ENCODE measurements at places on chromosomes 16 and 17.

- DNase-seq = peak; percentile 88
Observed at GRCh38 chr17:7237761-7238419, 1.4 kb downstream of the PHF23 start.

DNA sequence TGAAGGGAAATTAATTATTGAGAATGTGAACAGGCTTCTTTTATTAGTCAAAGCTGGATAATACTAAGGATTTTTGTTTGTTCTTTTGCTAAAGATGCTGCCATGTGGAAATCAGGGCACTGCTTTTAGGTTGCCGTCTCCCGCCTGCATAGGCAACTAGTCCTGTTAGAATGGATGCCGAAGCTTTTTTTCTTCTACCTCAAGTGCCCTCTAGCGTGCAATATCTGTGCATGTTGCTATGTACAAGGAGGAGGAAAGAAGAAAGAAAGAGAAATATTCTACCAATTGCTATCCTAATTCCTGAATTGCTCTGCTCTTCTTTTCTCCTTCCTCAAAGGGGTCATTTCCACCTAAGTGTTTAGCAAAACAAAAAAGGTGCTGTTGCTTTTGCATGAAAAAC is 5.2 kb upstream of the CDH8 start:
- no peak for DNase-seq

DNA sequence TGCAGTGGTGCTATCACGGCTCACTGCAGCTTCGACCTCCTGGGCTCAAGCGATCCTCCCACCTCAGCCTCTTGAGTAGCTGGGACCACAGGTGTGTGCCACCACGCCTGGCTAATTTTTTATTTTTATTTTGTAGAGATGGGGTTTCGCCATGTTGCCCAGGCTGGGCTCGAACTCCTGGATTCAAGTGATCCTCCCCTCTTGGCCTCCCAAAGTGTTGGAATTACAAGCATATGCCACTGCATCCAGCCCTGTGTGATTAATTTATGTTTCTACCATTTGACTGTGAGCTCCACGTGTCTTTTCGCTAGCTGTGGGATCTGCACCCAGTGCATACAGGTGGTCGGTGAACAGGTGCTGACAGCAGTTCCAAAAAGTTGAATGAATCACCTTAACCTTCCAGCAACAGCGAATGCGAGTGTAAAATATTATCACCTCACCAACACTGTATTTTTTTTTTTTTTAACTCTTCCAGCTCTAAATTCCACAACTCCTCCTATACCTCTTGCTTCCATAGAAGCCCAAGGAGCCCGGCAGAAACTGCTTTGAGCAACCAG is 484 bp upstream of the NUDT7 start:
- no peak for DNase-seq

GRCh38 chr17:29931231-29931932 is 1.4 kb upstream of the SSH2 start:
- DNase-seq = peak; percentile 38

DNA sequence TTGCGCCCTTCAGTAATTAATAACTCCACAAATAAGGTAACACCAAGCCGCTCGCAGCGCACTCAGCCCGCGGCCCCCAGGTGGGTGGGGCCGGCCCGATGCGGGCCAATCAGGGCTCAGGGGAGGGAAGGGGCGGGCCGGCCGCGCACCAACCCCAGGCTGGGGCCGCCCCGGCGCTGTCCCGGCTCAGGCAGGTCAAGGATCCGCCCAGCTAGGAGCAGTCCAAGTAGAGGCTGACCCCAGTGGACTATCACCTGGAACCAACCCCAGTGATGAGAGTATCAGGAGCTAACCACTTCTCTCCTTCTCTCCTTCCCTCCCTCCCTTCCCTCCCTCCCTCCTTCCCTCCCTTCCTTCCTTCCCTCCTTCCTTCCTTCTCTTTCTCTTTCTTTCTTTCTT is 110.8 kb downstream of the C16orf78 start:
- peak; percentile 30 for DNase-seq

GRCh38 chr16:83023011-83023410 is 396.2 kb downstream of the CDH13 start:
- DNase-seq = no peak

GRCh38 chr17:45145035-45145389 is 3.3 kb upstream of the HEXIM1 start:
- DNase-seq = no peak

GRCh38 chr17:70276906-70277305 is 107.6 kb downstream of the KCNJ2 start:
- DNase-seq = no peak

DNA sequence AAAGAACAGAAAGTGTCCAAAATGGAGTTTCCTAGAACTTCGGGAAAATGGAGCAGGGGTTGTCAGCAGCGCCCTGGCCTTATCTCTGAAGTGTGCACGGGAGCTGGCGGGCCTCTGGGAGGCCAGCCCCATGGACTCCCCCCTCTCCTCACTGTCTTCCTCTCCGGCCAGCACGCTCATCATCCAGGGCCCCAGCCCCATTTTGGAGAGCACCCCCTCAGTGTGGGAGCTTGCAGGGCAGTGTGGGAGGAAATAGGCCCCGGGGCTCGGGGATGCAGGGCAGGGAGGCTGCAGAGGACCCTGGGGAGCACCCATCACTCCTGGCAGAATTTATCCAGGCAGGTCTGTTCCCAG is 4.9 kb upstream of the PABPN1L start:
- no peak for DNase-seq

- DNase-seq = no peak
Observed at GRCh38 chr17:81707725-81708646, 4.1 kb upstream of the SLC25A10 start.

DNA sequence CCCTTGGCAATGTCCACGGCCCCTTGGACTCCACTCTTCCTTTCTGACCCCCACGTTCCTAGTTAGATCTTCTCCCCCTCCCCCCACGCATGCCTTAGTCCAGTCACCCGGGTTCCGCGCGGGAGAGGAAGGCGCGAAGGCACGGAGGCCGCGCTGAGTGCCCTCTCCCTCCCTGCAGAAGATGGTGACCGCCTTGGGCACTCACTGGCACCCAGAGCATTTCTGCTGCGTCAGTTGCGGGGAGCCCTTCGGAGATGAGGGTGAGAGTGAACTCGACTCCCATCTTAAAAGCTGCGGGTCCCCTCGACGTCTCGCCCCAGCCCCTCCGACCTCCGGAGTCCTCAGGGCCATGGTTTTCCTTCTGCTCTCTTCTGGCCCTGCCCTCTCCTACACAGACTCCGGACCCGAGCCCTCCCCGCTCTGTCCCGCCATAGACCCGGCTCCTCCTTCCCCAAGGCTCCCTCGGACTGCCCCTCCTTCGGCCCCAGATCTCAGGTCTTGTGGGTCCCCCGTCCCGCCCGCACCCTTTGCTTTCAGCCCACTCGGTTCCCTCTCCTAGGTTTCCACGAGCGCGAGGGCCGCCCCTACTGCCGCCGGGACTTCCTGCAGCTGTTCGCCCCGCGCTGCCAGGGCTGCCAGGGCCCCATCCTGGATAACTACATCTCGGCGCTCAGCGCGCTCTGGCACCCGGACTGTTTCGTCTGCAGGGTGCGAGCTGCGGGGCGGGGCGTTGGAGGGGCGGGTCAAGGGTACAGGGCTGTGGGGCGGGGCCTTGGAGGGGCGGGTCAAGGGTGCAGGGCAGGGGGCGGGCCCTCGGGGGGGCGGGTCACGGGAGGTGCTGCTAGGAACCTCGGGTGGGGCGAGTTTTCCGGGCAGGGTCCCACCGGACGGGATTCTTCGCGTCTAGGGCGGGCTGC is 4.6 kb downstream of the TGFB1I1 start:
- DNase-seq = peak; percentile 84

GRCh38 chr17:6761779-6762178 is 5.9 kb downstream of the XAF1 start:
- no peak for DNase-seq

GRCh38 chr16:337975-338575 is 14.4 kb downstream of the AXIN1 start:
- DNase-seq = no peak

DNA sequence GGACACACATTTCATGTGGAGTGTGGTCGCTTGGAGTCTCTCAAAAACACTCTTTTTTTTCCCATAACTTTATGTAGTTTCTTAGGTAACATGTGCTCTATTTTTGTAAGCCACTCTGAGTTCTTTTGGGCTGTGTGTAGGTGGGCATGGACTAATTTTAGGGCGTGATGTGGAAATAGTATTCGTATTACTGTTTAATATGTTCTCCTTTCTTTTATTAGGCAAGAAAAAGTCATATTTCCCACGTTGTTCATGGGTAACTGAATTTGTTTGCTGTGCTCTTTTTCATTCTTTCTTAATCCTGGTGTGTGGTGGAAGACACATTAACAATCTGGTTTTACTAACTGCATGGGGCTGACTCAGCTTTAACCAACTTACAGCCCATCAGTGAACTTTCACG is 27.4 kb downstream of the NDEL1 start:
- no peak for DNase-seq

DNA sequence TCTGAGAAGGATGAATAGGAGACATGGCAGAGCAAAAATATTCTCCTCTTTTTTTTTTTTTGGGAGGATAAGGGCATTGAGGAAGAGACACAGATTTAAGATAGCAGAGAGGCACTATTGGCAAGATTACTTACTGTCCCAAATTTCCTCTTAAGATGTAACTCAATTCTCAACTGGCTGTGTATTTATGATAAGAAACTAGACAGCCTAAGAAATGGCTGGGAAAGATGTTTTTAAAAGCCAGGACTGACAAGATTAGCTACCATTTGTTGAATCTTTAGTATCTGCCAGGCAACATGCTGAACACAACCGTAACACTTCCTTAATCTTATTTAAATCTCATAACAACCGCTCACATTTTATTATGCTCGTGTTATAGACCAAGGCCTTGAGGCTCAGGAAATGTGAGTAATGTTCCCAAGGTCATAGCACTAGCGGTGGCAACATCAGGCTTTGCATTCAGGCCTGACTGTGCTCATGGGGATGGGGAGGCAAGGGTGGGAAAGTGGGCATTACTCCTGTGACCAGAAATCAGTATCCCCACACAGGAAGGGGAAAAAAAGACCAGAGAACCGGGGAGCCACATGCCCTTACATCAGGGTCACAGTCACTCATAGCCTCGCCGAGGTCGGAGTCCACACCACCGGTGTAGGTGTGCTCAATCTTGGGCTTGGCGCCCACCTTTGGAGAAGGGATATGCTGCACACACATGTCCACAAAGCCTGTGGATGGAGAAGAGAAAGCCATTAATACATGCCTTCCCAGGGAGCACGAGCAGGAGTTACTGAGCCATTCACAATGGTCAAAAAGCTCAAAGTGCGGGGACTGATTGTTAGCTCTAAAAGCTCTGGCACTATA is 15.6 kb downstream of the HIGD1B start:
- no peak for DNase-seq

DNA sequence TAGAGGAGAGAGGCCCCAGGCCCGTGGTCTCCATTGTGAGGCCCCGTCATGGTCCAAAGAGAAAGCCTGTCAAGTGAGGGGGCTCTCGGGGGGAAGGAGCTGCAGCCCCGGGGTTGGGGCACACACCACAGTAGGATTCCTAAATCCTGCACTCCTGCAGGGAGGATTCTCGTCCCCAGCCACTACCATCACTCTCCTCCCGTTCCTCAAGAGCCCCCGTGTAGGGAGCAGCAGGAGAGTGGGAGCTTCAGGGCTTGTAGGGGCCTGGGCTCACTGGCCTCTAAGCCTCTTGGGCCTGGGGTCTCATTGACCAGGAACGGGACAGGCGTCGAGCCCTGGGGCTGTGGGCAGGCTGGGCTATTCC is 821 bp downstream of the C16orf86 start:
- DNase-seq = no peak

Measured in stimulated activated CD4-positive, alpha-beta T cell treated with anti-CD3 and anti-CD28 coated beads, Interleukin-4, amount 100 ng/mL, for 4 hours (primary cell).